ENCODE measurements at places on chromosomes 2 and 18.

- DNase-seq: no peak
Observed at GRCh38 chr2:138630164-138630563, 128.6 kb downstream of the SPOPL start.

- peak; percentile 28 for DNase-seq
Observed at GRCh38 chr2:65436169-65436823, 3.9 kb upstream of the SPRED2 start.

DNA sequence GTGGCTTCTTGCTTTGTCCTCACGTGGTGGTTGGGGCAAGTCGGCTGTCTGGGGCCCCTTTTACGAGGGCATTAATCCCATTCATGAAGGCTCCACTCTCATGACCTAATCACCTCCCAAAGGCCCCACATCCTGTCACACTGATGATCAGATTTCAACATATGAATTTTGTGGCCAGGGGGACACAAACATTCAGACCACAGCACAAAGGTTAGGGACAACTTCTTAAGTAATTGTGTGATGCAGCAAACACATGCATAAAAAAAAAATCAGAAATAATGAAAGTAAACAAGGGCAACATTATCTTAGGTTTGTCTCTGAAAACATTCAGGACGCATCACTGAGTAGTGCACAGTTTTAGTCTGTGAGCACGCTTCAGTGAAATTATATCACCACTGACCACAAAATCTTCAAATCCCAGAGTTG, 54.2 kb upstream of the FRZB start:
- no peak for DNase-seq

- DNase-seq: no peak
Observed at GRCh38 chr18:9435041-9435440, 40.3 kb upstream of the RALBP1 start.

DNA sequence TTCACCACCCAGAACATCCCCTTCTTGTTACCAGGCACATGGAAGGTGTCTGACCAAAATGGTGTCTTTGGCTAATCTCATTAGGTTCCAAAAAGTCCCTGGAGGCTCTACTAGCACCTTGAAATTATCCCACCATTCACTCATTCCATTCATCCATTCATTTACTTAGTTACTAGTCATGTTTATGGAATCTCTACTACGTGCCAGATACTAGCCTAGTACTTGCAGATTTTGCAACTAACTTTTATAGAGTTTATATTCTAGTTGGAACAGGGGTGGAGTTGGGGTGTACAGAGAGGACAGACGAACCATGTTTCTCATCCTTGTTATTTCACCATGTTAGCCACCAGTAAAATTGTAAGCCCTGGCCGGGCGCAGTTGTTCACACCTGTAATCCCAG, 4.0 kb upstream of the NOP58 start:
- no peak for DNase-seq

- DNase-seq: no peak
Observed at GRCh38 chr2:152555048-152555447, 162.2 kb downstream of the PRPF40A start.

- DNase-seq: no peak
Observed at GRCh38 chr2:5176764-5177163, 515.4 kb upstream of the SOX11 start.

DNA sequence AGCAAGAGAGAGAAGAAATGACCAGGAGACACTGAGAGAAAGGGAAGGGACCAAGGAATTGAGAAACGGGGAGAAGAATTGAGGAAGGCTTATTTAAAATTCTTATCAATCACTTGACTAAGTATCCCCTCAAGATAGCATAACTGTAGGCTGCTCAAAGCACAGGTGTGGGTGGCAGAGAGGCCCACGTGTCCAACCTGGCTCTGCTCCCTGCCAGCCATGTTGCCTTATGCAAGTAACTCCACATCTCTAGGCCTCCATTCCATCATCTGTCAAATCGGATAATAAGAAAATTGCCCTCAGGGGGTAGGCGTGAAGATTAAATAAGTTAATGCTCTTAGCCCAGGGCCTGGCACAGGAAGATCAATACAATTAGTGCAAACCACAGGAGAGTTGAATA, 7.4 kb upstream of the NPAS2 start:
- no peak for DNase-seq

GRCh38 chr2:28336982-28337627, 55.6 kb upstream of the FOSL2 start:
- no peak for DNase-seq

DNA sequence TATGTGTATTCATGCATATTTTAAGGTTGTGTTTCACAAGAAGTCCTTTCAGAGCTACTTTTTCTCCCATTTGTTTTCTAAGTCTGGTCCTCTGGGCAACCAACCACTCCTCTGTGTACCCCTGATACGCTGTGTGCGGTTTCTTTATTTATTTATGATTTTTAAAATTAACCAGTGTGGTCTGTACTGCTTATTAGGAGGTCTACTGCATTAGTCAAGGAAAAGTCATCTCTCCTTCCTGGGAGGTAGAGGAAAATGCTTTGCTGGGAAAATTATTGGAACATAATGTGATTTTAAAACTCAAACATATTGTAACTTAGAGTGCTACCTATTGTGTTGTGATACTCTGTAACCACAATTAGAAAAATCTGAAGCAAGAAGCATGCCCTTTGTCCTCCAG, 1404.3 kb downstream of the SUCLG1 start:
- no peak for DNase-seq

- no peak for DNase-seq
Observed at GRCh38 chr2:205408696-205409095, 273.6 kb upstream of the NRP2 start.

DNA sequence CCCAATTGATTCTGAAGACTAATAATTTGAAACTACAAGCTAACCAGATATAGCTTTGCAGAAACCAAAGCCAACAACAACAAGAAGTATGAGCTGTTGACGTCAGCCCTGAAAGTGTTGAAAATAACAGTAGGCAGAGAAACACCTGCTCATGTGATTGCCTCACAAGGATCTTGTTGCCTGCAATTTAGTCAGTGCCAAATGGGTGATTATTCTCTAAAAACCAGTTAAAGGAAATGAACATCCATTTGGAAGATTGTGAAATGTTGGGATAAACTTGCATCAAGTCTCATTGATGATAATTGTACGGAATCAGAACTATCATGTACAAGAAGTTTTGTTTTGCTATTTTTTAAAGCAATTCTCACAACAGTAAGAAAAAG, 2.8 kb downstream of the CYTIP start:
- DNase-seq: no peak

DNA sequence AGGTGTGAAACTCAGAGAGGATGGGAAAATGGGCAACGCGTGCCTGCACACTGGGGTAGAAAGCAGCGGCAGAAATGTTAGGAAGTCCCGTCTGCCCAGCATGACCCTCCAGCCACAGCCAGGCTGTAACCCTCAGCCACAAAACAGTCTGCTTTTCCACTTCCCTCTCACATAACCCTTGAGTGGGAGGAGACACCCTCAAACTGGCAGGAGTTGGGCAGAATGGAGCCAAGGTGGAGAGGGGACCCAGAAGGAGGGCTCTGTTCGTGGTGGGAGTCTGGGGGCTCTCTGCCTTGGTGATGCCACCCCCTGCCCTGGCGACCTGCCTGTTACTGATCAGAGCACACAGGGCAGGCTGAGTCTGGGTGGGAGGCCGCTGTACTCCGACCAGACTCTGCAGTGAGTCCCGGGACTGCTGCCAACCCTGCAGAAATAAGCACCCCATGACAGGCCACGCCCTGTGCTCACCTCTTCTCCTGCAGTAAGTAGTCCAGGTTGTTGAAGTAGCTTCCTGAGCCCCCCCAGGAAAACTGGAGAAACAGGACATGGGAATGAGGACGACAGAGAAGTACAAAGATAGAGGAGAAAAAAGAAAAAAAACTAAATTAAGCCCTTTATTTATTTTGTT, 16.0 kb downstream of the FAM178B start:
- no peak for DNase-seq

GRCh38 chr2:129864719-129865118, 114.7 kb upstream of the RAB6C start:
- no peak for DNase-seq

DNA sequence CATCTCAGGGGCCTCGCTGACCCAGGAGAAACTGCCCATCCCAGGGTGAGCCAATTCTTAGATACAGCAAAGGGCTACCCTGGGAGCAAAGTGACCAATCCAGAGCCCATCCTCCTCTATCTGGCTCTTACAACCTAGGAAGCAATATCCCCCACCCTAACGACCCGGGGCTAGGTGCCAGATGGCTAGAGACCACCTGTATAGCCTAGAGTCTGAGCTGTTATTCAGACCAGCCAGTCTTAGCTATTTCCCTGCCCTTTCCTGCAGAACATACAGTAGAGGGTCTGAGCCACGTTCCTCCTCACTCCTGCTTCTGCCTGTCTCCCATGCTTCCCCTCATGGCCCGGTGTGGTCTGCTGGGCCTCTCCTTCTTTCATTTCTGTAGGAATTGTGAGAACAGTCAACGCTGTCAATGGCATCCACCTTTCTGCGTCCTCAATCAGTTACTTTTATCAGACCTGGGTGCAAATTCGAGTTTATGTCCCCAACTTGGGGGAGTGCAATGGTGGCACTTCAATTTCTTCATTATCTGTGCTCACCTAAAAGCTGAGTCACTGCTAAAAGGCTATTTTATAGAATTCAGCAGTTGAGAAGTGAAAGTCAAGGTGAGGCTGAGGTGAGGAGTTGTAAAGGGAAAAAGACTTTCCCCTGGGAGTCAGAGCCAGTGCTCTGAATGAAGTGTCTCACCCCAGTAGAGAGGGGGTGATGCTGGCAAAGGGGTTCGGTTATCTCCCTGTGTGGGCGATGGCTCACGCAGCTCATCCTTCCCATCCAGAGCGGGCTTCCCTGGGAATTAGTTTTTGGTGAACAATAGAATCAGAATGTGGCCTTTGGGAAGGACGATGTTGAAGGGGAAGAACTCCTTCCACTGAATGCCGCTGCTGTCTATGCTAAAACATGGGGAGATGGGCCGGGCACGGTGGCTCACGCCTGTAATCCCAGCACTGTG, 42.4 kb downstream of the LONRF2 start:
- no peak for DNase-seq

- no peak for DNase-seq
Observed at GRCh38 chr2:219362524-219363164, 25.1 kb downstream of the DNPEP start.

DNA sequence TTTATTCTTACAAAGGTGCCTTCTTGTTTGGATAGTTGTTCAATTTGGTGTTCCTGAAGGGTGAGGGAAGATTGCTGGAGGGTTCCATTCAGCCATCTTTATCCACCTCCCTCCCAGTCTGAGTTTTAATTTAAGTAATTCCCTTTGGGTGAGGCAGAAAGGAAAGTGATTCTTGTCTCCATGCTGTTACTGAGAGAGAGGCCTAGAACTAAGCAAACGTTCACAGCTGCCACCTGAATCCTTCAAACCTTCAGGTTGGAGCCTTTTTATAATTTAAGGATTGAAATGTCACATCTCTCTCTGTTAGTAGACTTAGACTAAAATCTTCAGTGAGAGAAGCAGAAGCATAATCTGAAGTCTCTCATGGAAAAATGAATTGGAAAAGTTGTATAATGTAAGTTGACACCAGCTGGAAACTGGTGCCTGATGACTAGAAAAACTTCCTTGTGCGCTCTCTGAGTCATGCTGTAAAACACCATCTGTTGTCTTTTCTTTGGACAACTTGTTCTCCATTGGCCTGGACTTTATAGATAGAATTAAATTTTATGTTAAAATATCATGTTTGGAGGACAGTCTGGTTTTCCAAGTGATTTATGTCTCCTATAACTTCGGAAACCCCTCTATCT, 14.6 kb downstream of the STRADB start:
- no peak for DNase-seq

GRCh38 chr2:102975996-102976975, 214.5 kb downstream of the TMEM182 start:
- DNase-seq: no peak

DNA sequence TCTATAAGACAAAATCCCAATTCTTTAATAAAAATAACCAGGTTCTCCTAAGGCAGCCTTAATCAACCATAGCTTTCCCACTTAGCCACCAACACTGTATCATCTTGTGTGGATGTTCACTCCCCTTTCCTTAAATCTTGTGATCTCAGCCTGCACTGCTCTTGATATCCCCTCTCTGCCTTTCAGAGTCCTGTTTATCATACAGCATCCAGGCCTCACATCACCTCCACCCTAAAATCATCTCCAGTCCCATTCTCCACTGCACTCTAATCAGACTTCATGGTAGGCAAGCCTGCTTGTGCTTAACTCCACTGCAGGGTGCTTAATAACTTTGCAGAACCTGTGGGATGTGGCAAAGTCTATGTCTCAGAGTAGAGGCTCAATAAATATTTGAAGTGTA, 18.8 kb downstream of the ARHGAP15 start:
- no peak for DNase-seq

GRCh38 chr2:42138163-42139015, 30.8 kb upstream of the EML4 start:
- DNase-seq: no peak

DNA sequence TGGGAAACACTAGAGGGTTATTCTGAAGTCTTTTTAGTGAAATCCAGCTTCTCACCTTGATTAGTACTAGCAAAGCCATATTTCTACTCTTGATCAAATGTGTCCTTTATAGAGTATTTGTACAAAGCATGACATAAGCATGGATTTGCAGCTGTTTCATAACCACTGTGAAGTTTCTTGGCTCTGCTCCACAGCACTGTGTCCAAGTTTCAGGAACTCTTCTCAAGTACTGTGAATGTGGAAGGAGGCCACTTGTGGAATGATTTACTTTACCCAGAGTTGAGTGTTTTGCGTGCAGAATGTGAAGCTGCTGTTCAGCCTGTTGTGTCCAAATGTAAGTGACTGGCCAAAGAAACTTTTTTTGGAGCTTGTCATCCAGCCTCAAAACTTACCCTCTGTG, 16.2 kb upstream of the MAPRE2 start:
- no peak for DNase-seq

DNA sequence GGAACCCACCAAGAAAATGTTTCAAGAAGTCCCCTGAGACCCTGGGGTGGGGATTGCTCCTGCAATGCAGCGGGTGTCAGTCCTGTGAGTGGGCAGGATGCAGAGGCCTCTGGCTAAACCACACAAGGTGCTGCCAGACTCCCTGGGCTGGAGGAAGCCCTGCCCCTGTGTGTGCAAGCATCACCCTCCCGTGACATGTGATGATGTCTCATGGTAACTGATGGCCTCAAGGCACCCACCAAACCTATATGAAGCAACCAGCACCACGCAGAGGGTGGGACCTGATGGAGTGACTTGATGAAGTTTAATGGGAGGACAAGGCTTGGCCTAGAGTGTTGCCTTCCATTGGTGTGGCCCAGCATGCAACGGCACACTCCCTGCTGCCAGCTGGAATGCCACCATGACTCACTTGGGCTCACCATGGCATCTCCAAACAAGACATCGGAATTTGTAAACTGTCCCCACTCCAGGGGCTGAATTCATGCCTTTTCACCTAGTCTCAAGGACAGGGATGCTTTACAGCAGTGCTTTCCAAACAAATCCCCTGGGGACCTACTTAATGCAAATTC, 8.7 kb upstream of the SLC14A1 start:
- DNase-seq: no peak

GRCh38 chr2:75053484-75054112, 95.2 kb downstream of the POLE4 start:
- DNase-seq: no peak

- DNase-seq: no peak
Observed at GRCh38 chr2:209977386-209978239, 24.8 kb upstream of the RPE start.

- DNase-seq: peak; percentile 47
Observed at GRCh38 chr18:23131693-23132319, 3.5 kb upstream of the CABLES1 start.

Data from stimulated activated naive CD4-positive, alpha-beta T cell treated with Interleukin-2 at 50 U/mL for 16 hours (primary cell).